H9 (cell line): ENCODE measurements at places on chromosomes 4 and X. TPM values are rescaled to one million over a fixed set of nuclear protein-coding genes. Genes with fewer than 3 reads are reported as not detected.

The SHISA3 gene
- 1.7 and 2.0 TPM in 2 replicates for total RNA-seq

The LRPAP1 gene
- total RNA-seq = 84.3 and 85.9 TPM in 2 replicates

The SPATA4 gene
- not detected in 2 replicates for total RNA-seq

The CEP44 gene
- total RNA-seq = 15.3 and 16.5 TPM in 2 replicates

The C4orf50 gene
- 0.17 and 0.18 TPM in 2 replicates for total RNA-seq

The MAGEC1 gene
- not detected in 2 replicates for total RNA-seq

The TMEM31 gene
- total RNA-seq = 0.55 and 0.64 TPM in 2 replicates

The TRIML2 gene
- 102 and 107 TPM in 2 replicates for total RNA-seq

The SPANXA2 gene
- not detected in 2 replicates for total RNA-seq

The EGFL6 gene
- total RNA-seq = 0.75 and 0.94 TPM in 2 replicates

The CDX4 gene
- 5.0 and 5.2 TPM in 2 replicates for total RNA-seq

The DIAPH2 gene
- total RNA-seq = 45.1 and 45.4 TPM in 2 replicates

The MAP3K15 gene
- total RNA-seq = 1.2 and 1.3 TPM in 2 replicates
